ENCODE measurements at places on chromosomes 5 and 9.

DNA sequence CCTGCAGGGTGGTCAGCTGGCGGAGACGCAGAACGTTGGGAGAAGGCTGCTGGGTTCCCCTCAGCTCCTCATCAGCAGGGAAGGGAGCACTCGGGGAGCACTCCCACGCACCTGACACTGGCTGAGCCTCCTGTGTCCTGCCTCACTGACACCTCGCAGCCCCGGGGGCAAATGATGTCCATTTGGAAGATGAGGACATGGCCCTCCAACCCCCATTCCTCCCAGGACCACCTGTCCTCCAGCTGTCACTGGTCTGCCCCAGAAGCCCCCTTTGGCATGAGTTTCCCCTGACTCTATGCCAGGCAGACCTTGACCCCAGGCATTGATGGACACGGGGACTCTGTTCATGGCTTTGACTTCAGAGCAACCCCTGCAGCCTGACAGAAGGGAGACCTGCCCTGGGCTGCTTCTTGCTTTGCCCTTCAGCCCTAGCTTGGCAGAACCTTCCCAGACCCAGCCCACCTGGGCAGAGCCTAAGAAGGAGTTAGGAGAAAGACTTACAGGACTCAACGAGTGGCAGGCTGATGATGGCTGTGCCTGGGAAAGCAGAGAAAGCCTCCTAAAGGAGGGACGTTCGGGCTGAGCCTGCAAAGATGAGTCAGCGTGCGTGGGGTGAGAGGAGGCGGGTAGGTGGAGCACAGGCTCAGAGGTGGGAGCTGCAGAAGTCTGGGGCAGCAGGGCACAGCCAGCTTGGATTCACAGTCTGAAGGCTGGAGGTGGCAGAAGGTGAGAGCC, 90.6 kb downstream of the LMX1B start:
- no peak for DNase-seq

GRCh38 chr5:107516452-107517184, 154.1 kb downstream of the EFNA5 start:
- peak; percentile 12 for DNase-seq

- no peak for DNase-seq
Observed at GRCh38 chr5:126561908-126562307, 33.1 kb downstream of the ALDH7A1 start.

GRCh38 chr5:179612577-179613459, 10.7 kb downstream of the HNRNPH1 start:
- no peak for DNase-seq

- peak; percentile 79 for DNase-seq
Observed at GRCh38 chr9:91047993-91048607, 246.5 kb downstream of the SYK start.
